ENCODE measurements at places on chromosomes 7 and 10.

- H3K4me3 ChIP-seq: no peak overlapping the region
- H3K27ac ChIP-seq: no peak overlapping the region
- H3K27me3 ChIP-seq: peaks cover 6% of the 10 kb centered on the region
- H3K4me1 ChIP-seq: no peaks in the 10 kb centered on the region
- no peaks in the 10 kb centered on the region for H3K36me3 ChIP-seq
Observed at GRCh38 chr7:28800150-28800549, 158.0 kb downstream of the TRIL start.

- peaks cover under 1% of the 10 kb centered on the region for H3K4me1 ChIP-seq
- H3K27me3 ChIP-seq: no peaks in the 10 kb centered on the region
- no peak overlapping the region for H3K4me3 ChIP-seq
- no peak overlapping the region for H3K27ac ChIP-seq
Observed at GRCh38 chr10:4067931-4068561, 283.0 kb upstream of the KLF6 start.

- no peaks in the 10 kb centered on the region for H3K4me1 ChIP-seq
- peaks cover 2% of the 10 kb centered on the region for H3K36me3 ChIP-seq
- no peaks in the 10 kb centered on the region for H3K27me3 ChIP-seq
- no peak overlapping the region for H3K27ac ChIP-seq
- H3K4me3 ChIP-seq: no peak overlapping the region
Observed at GRCh38 chr10:17088118-17088806, 41.3 kb downstream of the CUBN start.

- peaks cover 5% of the 10 kb centered on the region for H3K27me3 ChIP-seq
- H3K4me3 ChIP-seq: no peak overlapping the region
- DNase-seq: no peak
- no peak overlapping the region for H3K27ac ChIP-seq
Observed at GRCh38 chr7:93043385-93043985, 74.3 kb downstream of the SAMD9 start.

DNA sequence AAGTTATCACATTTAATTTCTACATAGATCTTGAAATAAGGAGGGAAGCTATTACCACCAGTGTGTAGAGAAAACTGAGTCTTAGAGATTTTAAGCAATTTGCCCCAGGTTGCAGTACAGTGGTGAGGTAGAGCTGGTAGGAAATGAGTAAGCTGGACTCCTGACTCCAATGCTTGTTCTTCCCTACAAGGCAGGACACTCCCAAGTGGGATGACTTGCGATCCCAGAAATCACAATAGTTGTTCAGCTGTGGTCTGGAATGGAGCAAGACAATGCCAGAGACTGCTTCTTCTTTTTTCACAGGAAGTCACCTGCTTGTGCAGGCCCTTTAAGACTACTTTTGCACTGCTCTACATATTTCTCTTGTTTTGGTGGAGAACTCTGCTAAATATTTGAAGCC lies 327.2 kb upstream of the BMPER start:
- H3K4me3 ChIP-seq: no peak overlapping the region
- H3K4me1 ChIP-seq: no peaks in the 10 kb centered on the region
- H3K27me3 ChIP-seq: no peaks in the 10 kb centered on the region
- DNase-seq: no peak
- peaks cover 4% of the 10 kb centered on the region for H3K36me3 ChIP-seq
- H3K27ac ChIP-seq: no peak overlapping the region

GRCh38 chr7:72313906-72314305 lies 98.2 kb downstream of the CALN1 start:
- no peak overlapping the region for H3K4me3 ChIP-seq
- H3K4me1 ChIP-seq: no peaks in the 10 kb centered on the region
- H3K27ac ChIP-seq: no peak overlapping the region
- no peaks in the 10 kb centered on the region for H3K36me3 ChIP-seq

DNA sequence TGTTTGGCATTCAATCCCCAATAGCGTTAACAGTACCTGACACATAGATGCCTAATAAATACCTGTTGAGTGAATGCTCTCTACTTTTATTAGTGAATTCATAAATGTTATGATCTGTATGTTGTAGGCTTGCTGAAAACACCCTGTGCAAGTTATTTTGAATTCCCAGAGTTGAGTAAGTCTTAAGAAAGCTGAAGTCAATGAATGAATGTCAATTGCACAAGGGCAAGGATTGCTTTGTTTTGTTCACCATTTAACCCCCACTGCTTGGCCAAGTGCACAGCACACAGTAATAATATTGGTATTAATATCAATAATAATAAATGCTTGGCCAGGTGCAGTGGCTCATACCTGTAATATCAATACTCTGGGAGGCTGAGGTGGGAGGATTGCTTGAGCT lies 10.2 kb downstream of the CPA1 start:
- no peaks in the 10 kb centered on the region for H3K27me3 ChIP-seq
- H3K4me3 ChIP-seq: no peak overlapping the region
- no peak for DNase-seq
- H3K36me3 ChIP-seq: peaks cover 2% of the 10 kb centered on the region
- H3K27ac ChIP-seq: no peak overlapping the region

DNA sequence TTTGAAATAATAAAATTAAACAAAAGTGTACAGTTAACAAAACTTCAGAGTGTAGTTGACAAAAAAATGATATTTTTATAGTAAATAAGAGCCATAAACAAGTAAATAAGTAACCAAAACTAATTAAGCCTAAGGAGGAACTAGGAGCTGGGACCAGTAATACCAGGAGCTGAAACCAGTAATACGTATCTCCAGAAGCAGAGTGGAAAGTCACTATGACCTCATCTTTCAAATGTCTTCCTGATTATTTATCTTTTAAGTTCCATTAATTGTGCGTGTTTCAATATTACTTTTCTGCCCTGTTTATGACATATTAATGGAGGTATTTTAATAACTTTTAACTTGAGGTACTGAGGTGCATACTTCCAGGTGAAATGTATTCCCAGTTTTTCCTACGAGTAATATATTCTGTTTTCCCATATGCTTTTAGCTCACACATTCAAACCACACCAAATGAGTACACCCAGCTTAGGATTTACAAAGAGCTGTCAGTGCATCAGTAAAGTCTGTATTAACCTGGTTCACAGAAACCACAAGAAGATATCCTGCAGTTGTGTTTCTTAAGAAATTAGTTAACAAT lies 283.7 kb upstream of the HGF start:
- H3K27ac ChIP-seq: no peak overlapping the region
- no peaks in the 10 kb centered on the region for H3K36me3 ChIP-seq
- no peak overlapping the region for H3K4me3 ChIP-seq
- no peak for DNase-seq
- no peaks in the 10 kb centered on the region for H3K4me1 ChIP-seq

DNA sequence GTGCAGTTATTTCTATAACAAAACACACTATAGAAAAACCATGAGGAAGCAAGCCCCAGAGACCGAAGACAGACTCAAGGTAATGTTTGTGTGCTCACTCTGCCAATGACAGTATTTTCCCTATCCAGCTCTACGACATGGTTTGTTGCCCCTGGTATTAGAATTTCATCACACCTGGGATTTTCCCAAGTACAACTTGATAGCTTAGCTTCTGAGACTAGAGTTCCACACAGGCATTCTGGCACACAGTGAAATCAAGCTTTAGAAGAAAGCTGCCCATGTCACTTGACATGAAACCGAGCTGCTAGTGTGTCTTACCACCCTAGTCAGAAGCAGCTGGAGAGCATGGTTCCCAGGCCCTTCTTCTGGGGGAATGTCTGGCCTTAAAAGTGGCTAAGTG lies 44.1 kb upstream of the AKR1E2 start:
- no peak for DNase-seq
- H3K27ac ChIP-seq: no peak overlapping the region
- no peaks in the 10 kb centered on the region for H3K4me1 ChIP-seq
- H3K4me3 ChIP-seq: no peak overlapping the region

- H3K27ac ChIP-seq: no peak overlapping the region
- no peaks in the 10 kb centered on the region for H3K27me3 ChIP-seq
- no peak for DNase-seq
Observed at GRCh38 chr7:106536079-106536478, 124.9 kb downstream of the CCDC71L start.

DNA sequence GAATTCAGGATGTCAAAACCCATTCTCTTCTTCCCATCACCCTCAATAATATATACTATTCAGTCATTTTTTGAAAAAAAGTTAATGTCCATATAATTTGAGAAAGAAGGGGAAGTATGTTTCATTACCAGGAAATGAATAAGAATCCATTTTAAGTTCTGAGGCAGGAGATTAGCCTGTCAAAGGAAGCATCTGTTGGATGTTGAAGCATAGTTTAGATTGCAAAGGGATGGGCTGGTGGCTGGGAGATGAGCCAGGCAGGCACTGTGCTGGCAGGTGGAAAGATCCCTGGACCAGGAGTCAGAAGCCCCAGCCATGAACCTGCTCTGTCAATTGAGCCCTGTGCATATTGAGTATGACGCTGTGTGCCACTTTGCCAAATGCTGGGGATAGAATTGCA lies 48.4 kb upstream of the CRTAC1 start:
- DNase-seq: no peak
- H3K27ac ChIP-seq: no peak overlapping the region
- no peak overlapping the region for H3K4me3 ChIP-seq
- H3K36me3 ChIP-seq: no peaks in the 10 kb centered on the region

DNA sequence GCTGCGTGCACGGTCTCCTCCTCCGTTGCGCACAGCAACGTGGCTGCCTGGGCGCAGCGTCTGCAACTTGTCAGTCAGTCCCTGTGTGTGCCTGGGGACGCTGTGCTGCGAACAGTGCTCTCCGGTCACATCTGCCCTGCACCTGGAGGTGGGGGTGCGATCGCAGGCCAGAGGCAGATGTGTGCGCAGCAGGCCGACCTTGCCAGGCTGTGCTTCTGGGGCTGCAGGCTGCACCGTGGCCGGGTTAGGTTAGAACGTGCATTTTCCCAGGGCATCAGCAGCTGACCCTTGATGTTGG lies 8.2 kb upstream of the GET4 start:
- peaks cover 5% of the 10 kb centered on the region for H3K36me3 ChIP-seq
- no peak for DNase-seq
- H3K4me3 ChIP-seq: no peak overlapping the region
- peaks cover 4% of the 10 kb centered on the region for H3K4me1 ChIP-seq
- no peak overlapping the region for H3K27ac ChIP-seq
- H3K27me3 ChIP-seq: no peaks in the 10 kb centered on the region

GRCh38 chr7:6705959-6706665 lies 635 bp downstream of the ZNF12 start:
- peak; percentile 19 for DNase-seq
- H3K4me3 ChIP-seq: peak overlapping the region; percentile 90
- peaks cover 35% of the 10 kb centered on the region for H3K4me1 ChIP-seq
- H3K36me3 ChIP-seq: peaks cover 15% of the 10 kb centered on the region
- H3K27me3 ChIP-seq: peaks cover 8% of the 10 kb centered on the region

DNA sequence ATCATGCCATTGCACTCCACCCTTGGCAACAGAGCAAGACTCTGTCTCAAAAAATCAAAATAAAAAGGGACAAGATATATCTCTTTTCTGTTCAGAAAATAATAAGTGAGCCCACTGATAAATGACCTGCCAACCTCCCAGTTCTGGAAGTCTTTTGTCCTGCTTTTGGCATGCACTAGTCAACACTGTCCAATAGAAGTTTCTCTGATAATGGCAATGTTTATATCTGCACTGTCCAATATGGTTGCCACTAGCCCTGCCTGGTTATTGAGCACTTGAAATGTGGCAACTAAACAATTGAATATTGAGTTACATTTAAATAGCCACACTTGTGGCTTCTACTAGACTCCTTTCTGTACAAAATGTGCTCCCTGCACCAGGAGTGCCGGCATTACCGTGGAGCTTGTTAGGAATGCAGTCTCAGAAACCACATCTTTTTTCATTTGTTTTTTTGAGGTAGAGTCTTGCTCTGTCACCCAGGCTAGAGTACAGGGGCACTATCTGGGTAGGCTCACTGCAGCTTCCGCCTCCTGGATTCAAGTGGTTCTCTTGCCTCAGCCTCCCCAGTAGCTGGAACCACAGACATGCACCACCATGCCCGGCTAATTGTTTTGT lies 229.7 kb downstream of the CACNB2 start:
- H3K4me1 ChIP-seq: no peaks in the 10 kb centered on the region
- H3K36me3 ChIP-seq: no peaks in the 10 kb centered on the region
- no peak for DNase-seq
- H3K4me3 ChIP-seq: no peak overlapping the region

Measured in T-helper 17 cell (primary cell).